Kidney glomerular epithelial cell (primary cell): ENCODE measurements at places on chromosomes 4 and X.

GRCh38 chrX:132365490-132365889, 123.3 kb downstream of the MBNL3 start:
- no peak for DNase-seq

- DNase-seq, result no peak
Observed at GRCh38 chr4:700587-701264, 4.9 kb upstream of the PCGF3 start.

GRCh38 chrX:16491461-16491860, 158.5 kb upstream of the S100G start:
- no peak for DNase-seq

DNA sequence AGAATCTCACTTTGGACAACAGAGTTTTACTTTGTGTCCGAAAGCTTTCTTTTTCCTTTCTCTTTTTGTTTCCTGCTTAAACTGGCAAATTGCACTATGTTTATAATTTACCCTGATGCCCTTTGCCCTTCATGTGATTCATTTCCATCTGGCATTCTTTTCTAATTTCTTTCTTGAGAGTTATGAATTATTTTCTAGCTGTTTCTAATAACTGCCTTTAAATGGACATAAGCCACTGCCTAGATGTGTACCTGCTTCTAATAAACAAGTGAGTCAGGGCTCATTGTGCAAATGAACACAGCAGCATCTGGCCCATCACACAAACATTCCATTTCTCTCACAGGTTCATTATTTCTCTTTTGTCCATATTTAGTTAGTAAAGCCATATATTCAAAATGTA, 242.3 kb upstream of the GPRIN3 start:
- no peak for DNase-seq

GRCh38 chrX:134246282-134246681, 9.3 kb downstream of the CCDC160 start:
- DNase-seq, result no peak

GRCh38 chr4:11602606-11603340, 174.1 kb upstream of the HS3ST1 start:
- DNase-seq, result no peak

- DNase-seq, result no peak
Observed at GRCh38 chrX:43589735-43590134, 66.4 kb upstream of the MAOA start.

- no peak for DNase-seq
Observed at GRCh38 chr4:128796934-128797333, 12.6 kb upstream of the JADE1 start.

GRCh38 chr4:156931267-156931666, 40.3 kb downstream of the PDGFC start:
- DNase-seq, result peak; percentile 87

DNA sequence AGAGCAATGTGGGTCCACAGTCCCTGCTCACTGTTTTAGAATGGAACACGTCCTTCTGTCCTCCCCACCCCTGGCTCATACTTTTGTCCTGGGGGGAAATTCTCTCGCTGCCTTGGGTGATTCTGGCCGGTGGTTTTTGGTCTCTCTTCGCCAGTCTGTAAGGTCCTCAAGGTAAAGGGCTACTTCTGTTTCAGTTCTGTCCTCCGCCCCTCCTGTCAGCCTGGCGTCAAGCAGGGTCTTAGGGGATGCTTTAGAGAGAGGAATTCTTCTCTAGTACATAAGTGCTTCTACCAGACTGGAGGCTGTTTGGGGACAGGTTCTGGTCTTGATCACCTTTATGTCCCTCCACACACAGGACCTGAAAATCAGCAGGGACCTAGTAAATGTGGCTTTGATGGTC, 617 bp upstream of the MRFAP1L1 start:
- DNase-seq, result no peak

- no peak for DNase-seq
Observed at GRCh38 chr4:174451718-174452296, 70.5 kb downstream of the HPGD start.

GRCh38 chrX:49191574-49192011, 5.4 kb upstream of the PRICKLE3 start:
- DNase-seq, result no peak

GRCh38 chr4:143344774-143345173, 8.1 kb downstream of the GAB1 start:
- DNase-seq, result no peak

DNA sequence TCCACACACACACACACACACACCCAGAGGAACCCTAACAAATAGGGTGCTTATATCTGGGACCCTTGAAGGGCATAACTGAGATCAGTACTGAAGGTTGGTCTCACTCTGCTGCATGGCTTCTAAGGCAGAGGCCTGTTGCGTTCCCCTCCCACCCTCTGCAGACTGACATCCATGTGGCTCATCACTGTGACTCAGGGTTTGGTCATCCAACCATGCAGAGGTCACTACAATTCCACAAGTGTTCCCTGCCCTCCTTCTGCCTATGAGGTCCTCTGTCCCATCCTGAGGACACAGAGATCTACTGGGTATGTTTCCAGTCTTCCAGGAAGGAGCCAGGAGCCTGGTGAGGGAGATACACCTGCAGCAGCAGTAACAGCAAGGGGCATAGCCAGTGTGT, 55.8 kb downstream of the XAGE2 start:
- DNase-seq, result no peak

DNA sequence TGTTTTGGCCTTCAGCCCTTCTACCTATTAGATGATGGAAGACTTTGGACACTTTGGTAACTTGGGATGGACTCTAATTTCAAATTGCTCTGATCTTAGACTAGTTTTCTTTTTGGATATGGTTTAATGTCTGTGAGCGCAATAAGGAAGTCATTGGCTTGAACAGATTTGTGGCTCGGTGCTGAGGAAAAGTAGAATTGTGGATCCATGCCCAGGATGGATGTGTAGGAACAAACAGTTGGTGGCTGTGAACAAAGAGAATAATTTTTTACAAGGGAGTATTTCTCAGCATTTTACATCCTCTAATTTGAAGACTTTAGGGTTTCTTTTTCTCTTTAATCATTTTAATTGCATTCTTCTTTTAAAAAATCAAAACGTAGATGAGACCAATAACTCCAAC, 327.1 kb downstream of the GLUD2 start:
- no peak for DNase-seq

GRCh38 chrX:10598540-10598939, 21.8 kb downstream of the MID1 start:
- DNase-seq, result no peak

DNA sequence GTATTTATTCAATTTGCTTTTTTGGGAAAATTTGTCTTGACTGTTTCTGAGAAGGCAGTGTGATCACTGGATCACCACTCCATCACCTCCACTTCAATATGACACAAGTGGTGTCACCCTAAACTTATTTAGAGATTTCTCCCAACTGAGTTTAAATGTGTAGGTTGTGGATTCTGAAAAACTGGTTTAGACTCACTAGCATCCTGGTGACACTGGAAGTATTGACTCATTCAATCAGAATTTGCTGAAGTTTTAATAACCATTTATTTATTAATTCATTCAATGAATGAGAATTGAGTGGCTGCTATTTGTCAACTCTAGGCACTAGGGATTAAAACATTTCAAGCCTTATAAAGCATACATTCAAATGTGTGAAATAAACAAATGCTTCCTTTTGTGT, 819.1 kb upstream of the EPHA5 start:
- no peak for DNase-seq

- no peak for DNase-seq
Observed at GRCh38 chrX:40095583-40096394, 2.0 kb downstream of the BCOR start.

DNA sequence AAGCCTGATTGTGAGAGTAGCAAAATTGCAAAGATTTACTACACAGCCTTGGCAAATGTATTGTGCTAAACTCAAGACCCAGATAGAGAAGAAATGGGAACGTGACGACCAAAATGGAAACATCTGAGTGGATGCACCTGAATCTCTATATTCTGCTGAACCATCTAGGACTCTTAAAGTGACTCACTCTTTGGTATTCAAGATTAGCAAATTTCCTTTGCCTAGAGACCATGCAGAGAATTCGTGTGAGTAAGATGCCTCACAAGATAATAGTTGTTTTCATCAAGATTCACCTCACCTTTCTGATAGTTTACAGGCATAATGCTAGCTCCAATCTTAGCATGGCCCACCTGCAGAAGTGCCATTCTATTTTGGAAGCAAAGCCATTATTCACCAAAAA, 14.4 kb upstream of the ATOH1 start:
- DNase-seq, result no peak

GRCh38 chr4:53055274-53055673, 193.2 kb downstream of the RASL11B start:
- no peak for DNase-seq
